Stimulated activated effector memory CD8-positive, alpha-beta T cell treated with anti-CD3 and anti-CD28 coated beads, Interleukin-12 subunit alpha, Interleukin-12 subunit beta, amount 100 ng/mL, for 72 hours (primary cell): ENCODE measurements at places on chromosomes 5 and 9.

DNA sequence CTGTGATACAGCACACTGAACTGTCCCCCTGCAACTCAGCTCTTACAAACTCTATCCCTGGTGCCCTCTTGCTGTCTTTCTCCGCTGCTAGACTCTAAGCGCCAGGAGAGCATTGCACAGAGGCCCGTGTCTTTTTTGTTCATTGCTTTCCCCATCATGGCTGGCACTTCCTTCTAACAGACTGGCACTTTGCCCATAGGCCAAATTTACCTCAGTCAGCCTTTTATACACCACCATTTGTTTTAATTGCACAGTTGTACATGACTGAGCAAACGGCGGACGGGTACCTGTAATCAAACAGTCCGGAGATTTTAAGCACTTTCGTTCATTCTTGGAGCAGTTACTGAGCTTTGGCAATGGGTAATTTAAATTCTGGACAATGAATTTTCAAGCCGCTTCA is 102.2 kb upstream of the CLINT1 start:
- no peak for DNase-seq

- peak; percentile 44 for DNase-seq
Measured at GRCh38 chr5:145834917-145835847, at the start of gene PRELID2. TSS of gene PRELID2 (minus strand) at chr5:145835342. CDS start at chr5:145835251, 91 bp downstream.

- no peak for DNase-seq
Measured at GRCh38 chr5:421901-422300, 21.1 kb upstream of the EXOC3 start.

- no peak for DNase-seq
Measured at GRCh38 chr9:7961076-7961475, 161.5 kb upstream of the DMAC1 start.

DNA sequence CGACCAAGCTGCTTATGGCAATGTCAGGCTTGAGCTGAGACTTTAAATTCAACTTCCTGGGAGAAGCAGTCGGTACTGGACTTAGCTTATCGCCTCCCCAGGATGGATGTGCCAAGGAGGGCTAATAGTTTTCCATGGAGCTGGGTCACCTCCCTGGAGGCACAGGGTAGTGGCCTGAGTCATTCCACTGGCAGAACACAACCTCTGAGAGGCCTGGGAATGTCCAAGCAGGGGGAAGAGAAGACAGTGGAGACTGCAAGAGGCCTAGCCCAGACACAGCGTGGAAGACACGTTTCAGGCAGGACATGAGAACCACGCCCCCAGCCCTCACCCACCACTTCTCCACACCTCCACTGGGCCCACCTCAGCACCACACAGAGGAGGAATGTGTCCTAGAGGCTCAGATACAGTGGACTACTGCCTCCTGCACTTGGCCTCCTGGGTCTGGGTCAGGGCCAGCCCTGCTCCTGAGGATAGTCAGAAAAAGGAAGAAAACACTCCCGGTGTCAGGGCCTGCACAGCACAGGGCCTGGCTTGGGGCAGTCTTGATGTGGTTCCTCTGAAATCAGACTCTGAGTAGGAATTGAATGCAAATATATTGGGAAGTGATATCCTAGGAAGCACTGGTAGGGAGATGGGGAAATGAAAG is 171.8 kb downstream of the FSTL4 start:
- no peak for DNase-seq

DNA sequence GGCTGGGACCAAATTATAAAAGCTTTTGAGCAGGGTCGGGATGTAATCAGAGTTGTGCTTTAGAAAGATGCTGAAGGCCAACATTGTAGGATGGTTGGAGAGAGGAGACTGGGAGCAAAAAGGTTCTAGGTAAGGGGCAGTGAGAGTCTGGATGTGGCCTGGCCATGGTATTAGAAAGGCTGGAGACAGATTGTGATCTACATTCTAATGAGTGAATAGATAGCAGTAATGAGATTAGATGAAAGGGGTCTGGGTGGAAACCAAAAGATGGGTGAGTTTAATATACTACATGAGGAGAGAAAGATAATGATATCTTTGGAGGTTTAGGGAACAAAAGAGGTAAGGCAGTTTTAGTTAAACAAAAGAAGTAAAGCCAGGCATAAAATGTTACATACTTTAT is 88.8 kb upstream of the SH3GL2 start:
- no peak for DNase-seq

- DNase-seq: no peak
Measured at GRCh38 chr5:170025853-170026252, 45.6 kb upstream of the INSYN2B start.

- no peak for DNase-seq
Measured at GRCh38 chr5:153491038-153491744, 721 bp downstream of the GRIA1 start.

GRCh38 chr5:68467794-68468193 is 252.2 kb downstream of the PIK3R1 start:
- DNase-seq: peak; percentile 25
